ENCODE measurements at places on chromosomes 7 and 10. TPM values are rescaled to one million over a fixed set of nuclear protein-coding genes. Genes with fewer than 3 reads are reported as not detected.

DNA sequence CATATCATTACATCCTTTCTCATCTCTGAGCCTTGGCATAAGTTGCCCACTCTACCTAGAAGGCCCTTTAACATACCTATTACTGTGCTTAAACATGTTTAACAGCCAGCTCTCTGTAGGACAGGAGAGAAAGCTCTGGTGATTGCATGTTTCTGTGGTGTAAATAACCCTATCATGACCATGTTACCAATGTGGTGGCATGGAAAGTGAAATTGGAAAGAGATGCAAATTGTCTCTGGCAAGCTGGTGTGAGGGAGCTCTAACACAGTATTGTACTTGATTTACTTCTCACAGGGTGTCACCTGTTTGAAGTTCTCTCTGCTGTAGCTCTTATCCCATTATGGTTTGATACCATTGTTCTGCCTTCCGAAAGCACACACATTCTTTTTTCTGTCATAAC is 231.8 kb upstream of the DKK1 start:
- DNase-seq: no peak

GRCh38 chr7:4882169-4883032 is 1.1 kb downstream of the RADIL start:
- DNase-seq: no peak

DNA sequence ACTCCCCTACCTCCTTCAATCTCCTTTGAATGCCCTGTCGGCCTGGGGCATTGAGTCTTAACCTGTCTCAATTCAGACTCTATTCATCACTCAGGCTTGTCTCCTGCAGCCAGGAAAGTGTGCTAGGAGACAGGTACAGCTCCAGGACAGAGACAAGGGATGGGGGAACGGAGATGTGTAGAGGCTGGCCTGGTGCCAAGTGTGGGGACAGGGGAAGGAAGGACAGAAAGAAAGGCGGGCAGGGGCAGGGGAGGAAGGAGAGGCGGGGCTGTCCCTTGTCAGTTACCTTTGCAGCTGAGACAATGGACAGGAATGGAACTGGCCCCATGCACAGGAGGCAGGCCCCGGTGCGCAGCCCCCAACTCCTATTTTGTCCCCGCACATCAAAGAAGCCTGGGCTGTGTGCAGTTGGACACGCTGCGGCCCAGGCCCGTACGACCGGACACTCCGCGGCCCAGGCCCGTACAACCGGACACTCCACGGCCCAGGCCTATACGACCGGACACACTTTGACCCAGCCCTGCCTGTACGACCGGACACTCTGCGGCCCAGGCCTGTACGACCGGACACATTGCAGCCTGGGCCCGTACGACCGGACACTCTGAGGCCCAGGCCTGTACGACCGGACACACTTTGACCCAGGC is 36.9 kb downstream of the CHST15 start:
- no peak for DNase-seq

DNA sequence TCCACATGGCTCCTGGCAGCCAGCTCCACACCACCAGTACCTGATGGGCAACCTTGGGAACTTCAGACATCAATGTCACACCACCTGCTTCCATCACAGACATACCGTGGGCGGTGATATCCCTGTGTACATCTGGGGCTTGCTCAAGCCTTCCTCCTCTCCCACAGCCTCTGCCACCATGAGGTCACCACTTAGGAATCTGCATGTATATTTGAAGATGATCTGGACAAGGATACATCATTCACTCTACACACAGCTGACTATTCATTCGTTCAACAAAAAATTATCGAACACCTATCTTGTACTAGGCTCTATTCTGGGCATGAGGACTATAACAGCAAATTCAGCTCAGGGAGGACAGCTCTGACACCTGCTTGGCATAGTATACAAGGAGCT is 6.8 kb downstream of the DLG5 start:
- no peak for DNase-seq

DNA sequence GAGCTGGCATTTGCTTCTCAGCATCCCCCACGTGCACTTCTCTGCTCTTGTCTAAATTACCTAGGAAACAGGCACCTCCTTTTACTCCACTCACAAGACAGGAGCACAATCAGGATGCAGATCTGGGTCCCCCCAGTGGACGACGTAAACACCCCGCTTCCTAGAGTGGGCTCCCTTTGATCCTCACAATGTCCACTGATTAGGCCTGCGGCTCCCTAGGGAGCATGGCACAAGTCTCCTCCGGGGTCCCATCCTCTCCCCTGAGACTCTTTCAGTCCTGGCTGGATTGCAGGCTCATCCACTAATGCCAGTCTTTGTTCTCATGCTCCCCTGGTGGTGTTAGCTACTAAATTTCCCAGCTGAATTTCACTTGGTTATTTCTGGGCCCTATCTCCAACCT is 98.3 kb downstream of the GLI3 start:
- DNase-seq: no peak

The PILRB gene
- 24.5 TPM for total RNA-seq

DNA sequence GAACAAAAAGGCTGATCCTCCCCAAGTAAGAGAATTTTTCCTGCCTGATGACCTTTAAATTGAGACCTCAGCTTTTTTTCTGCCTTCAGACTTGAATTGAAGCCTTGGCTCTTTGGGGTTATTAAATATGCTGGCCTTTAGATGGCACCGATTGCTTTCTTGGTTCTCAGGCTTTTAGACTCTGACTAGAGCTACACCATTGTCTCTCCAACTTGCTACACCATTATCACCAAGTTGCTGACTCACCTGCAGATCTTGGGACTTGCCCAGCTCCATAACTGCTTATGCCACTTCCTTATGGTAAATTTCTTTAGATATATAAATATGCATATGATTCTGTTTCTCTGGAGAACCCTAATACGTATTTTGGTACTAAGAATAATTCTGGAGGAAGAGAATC is 3.1 kb upstream of the ABCA13 start:
- DNase-seq: no peak

- no peak for DNase-seq
These were observed 51.3 kb upstream of the MAGI2 start for GRCh38 chr7:79504607-79505389.

The DNAJC1 gene
- total RNA-seq: 26.9 TPM

DNA sequence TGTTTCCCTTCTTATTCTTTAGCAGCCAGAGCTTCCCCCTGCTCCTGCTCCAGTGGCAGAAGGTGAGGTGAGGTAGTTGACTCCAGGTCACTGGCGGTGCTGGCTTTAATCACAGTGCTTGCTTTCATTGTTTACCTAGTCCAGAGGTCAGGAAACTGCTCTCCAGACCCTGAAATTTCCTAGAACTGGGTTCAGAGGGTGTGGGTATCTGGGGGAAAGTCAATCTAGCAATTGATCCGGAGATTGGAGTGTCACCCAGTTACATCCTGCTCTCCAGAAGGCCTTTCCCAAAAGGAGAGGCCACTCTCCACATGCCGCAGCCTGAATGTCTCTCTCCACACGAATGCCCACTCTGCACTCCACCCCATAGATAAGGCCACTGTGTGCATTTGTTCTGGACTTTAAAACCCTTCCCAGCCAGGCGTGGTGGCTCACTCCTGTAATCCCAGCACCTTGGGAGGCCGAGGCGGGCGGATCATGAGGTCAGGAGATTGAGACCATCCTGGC is 2.1 kb upstream of the MBL2 start:
- DNase-seq: no peak

- no peak for DNase-seq
These were observed 8.0 kb downstream of the TNS3 start for GRCh38 chr7:47573758-47574481.

DNA sequence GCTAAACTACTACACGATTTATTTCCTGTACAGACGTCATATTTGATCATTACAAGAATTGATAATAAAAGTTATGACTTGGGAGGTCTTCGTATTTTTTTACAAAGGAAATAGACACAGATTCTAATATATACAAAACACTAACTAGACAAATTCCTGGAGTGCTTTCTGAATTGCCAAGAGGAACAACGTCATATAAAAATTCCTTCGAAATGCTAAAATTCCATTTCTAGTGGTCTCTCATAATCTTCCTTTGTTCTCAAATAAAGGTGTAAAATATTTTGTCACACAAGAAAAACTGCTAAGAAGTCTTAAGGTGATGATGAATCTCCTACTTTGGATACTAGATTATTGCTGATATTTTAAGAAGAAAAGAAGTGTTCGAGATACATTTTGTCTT is 85.4 kb downstream of the CDK6 start:
- no peak for DNase-seq

The PDE1C gene
- not detected for total RNA-seq

GRCh38 chr10:128001363-128001745 is 94.5 kb downstream of the PTPRE start:
- DNase-seq: no peak

DNA sequence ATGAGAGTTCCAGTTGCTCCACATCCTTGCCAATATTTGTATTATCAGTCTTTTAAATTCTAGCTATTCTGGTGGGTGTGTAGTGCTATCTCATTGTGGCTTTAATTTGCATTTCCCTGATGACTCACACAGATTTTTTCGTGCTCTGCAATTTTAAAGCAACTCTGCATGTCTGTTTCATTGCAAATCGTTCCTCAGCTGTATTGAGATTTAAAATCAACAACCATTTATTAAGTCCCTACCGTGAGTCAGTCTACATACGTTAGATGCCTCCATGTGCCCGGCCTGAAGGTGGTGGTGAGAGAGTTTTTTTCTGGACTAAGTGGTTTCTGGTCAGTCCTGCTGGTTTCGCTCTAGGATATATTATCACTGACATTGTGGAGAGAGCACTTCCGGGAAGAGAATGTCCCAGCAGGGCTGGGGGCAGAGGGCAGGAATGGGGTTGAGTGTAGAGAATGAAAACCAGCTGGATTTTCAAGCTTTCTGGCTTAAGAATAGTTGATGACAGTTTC is 8.4 kb upstream of the HYCC1 start:
- DNase-seq: no peak

DNA sequence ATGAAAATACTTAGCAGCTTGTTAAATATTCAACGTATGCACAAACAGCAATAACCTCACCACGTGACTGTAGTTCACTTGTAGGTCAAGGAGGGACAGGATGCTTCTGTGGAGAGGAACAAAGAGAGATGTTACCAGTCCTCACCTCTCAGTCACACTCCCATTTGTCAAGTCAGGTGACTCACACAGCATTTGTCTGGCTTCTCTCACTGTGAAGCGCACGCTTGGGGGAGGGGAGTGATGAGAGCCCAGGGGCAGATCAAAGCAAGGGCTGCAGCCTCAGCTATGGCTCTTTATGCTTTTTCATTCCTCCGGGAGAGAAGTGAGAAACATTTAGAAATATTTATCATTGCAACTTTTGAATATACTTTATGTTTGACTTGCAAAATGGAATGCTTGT is 2.9 kb upstream of the RBM20 start:
- peak; percentile 56 for DNase-seq

DNA sequence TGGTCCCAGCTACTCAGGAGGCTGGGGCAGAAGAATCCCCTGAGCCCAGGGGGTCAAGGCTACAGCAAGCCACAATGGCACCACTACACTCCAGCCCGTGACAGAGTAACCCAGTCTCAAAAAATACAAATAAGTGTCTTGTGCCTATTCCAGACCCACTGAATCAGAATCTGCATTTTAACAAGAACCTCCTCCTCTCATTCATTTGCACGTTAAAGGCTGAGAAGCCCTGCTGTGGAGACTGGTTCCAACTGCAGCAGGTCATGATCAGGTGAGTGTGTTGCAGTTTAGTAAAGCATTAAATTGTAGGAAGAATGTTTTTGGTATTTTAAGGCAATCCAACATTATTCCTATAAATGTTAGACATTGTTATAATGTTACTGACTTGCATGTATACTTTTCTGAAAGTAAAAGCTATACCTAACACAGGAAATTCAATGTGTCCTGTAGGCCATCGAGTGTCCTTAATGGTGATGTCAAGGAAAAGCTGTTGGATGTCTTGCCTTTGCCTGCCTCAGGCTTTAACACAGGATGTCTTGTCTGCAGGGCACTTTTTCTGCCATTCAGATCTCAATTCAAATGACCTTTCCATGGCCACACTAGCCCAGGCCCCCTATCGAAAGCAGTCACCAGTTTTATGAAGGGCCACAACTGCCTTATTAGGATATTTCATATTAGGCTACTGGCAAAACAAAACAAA is 30.4 kb downstream of the MKRN1 start:
- DNase-seq: no peak

- DNase-seq: no peak
These were observed 7.3 kb upstream of the GRIFIN start for GRCh38 chr7:2483494-2483893.

- no peak for DNase-seq
These were observed 11.8 kb downstream of the CPED1 start for GRCh38 chr7:121000081-121000983.

DNA sequence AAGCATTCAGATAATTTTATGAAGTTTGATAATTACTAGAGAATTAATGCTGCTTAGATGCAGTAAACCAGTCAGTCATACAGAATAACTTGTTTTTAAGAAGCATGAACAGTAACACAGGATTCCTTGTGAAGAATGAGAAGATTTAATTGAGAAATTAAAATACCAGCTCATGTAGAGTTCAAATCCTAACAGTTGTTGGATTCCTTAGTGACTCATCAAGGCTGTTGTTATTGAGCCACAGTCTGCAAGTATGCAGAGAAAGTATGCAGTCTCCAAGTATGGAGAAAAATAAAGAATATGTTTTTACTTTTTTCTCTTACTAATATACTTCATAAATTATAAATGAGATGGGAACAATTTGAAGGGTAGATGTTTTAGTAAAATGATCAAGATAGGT is 30.2 kb upstream of the CYP26C1 start:
- no peak for DNase-seq

The MGMT gene
- 20.9 TPM for total RNA-seq

- peak; percentile 52 for DNase-seq
These were observed 1.8 kb downstream of the ZMYND11 start for GRCh38 chr10:137031-137430.

- DNase-seq: no peak
These were observed 17.6 kb upstream of the FLNC start for GRCh38 chr7:128812514-128813168.

The TMEM229A gene
- not detected for total RNA-seq

GRCh38 chr10:45375101-45375500 is 1.1 kb downstream of the ALOX5 start:
- no peak for DNase-seq

DNA sequence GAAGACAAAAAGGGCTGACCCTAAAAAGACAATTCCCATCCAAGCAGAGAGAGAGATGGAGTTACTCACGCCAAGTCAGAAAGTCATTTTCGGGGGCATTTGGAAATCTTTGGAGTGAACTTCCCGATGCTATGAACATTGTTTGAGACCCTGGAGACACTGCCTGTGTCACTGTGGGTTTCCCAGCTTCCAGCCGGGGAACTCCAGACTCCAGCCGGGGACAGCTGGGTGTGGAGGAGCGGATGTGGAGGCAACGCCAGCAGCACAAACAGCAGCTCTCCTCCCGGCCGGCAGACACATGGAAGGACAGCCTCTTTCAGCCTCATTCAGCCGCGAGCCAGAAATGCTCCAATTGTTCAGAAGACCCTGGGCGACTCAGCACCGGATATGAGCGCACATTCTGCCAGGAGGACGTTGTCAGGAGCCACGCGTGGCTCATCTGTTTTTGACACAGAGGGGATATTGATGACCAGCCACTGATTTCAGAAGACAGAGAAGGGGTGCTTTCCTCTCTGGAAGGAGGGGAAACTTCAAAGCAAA is 97.6 kb downstream of the PRPF18 start:
- no peak for DNase-seq

All from activated naive CD8-positive, alpha-beta T cell treated with anti-CD3 and anti-CD28 coated beads for 36 hours (primary cell).